ENCODE measurements at places on chromosomes 4 and X.

- DNase-seq, result no peak
Observed at GRCh38 chrX:17299206-17299605, 75.8 kb upstream of the NHS start.

DNA sequence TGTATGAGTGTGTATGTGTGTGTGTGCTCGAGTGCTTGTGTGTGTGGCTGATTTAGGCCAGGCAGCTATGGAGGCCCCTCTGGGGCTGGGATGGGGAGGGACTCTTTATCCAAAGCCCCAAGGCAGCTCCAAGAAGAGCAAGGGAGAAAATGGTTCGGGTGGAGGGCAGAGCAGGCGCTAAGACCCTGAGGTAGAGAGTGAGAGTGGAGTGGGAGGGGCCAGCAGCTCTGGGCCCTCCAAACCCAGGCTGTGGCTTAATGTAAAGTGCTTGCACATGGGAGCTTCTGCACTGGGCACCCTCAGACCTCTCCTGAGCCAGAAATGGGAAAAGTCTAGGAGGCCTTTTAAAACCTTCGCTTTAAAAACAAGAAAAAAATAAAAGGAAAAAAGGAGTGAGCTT lies 233.5 kb upstream of the PSAPL1 start:
- DNase-seq, result no peak

DNA sequence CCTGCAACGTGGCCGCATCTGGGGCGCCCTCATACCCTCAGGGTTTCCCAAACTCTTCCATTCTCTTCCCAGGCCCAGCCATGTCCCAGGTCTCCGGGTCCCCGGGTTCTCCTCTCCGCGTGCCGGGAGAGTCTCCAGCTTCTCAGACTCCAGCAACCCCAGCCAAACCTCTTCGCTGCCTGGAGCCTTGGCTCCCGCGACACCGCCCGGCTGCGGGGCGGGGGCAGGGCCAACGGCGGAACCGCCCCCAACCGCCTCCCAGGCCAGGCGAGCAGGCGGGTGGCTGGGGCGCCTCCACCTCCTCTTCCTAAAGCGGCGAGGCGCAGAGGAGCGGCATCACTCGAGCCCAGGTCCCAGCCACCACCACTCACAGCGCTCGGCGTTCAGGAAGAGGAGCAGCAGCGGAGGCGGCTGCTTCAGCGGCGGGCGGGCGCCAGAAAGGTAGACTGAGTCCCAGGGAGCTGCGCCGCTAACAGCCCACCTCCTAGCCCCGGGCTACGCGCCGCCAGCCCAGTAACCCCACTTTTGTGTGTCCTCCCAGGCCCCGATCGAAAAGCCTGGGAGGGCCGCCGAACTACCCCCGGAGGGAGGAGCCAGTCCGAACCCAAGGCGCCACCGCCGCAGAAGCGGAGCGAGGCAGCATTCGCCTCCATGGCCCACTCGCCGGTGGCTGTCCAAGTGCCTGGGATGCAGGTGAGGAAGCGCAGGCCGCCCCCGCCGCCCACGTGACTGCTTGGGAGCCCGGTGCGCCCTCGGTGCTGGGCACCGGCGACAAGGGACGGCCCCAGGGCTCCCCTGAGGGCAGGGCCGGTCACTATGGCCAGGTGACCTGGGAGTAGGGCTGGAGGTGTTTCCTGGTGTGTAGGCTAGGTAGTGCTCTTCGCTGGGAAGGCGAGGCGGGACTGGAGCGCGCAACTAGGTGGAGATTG lies at the start of gene STK26:
TSS of gene STK26 (plus strand) at position 336 of the 929 bp plus-strand sequence. CDS start at position 652, 316 bp downstream.
- DNase-seq, result peak; percentile 79

DNA sequence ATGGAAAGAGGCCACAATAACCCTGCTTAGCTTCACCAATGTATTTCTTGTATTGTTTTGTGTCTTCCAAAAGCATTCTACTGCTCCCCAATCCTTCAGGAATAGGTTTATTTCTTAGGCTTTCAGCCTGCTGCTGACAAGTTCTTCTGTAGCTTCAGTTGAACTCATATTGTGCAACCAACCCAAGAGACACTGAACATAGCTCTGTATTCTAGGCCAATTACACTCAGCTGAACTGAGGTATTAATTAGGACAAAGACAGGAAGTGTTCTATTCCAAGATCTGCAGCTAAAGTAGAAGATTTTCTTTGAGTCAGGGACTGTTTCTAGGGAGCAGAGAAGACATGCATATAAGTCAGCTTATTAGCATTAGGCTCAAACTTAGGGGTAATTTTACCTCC lies 151.8 kb downstream of the LHFPL1 start:
- no peak for DNase-seq

DNA sequence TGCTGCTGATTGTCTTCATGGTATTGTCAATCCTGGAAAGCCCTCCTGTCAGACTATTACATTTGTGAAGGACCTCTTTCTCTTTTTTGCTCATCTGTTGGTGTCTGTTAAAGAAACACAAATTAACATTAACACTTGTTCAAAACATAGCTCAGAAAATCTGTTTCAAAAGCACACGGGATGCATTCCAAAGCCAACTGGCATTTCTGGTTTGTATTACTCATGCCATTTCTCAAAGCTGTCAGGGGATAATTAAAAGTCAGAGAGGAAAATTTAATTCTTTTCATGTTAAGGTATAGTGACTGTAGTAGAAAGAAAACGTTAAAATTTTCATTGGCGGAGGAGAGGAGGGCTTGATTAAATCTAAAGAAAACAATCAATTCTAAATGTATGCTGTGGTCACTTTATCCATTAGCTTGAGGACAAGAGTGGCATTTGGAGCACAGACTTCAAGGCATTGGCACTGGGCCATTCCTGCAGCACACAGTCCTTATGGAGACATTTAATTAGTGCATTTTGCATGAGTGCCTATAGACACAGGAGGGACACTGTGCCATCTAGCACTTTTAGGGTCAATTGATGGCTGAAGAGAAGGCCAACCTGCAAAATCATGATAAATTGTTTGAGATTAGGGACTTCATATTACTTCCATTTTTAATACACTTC lies 21.2 kb upstream of the GLRA2 start:
- no peak for DNase-seq

DNA sequence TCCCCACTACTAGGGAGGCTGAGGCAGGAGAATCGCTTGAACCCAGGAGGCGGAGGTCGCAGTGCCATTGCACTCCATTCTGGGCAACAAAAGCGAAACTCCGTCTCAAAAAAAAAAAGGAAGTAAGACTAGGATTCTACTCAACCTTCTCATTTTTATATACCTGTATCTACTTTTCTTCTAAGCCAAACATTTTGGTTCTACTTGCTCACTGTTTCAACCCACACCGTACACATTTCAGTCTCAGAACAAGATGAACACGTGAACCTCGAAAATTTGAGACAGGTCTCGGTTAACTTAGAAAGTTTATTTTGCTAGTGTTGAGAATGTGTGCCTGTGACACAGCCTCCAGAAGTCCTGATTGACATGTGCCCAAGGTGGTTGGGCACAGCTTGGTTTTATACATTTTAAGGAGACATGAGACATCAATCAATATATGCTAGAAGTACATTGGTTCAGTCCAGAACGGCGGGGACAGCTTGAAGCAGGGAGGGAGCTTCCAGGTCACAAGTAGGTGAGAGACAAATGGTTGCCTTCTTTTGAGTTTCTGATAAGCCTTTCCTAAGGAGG lies 3.7 kb downstream of the ADD1 start:
- no peak for DNase-seq

GRCh38 chr4:72111863-72112262 lies 80.1 kb downstream of the NPFFR2 start:
- no peak for DNase-seq
